Fibroblast of the aortic adventitia (primary cell): ENCODE measurements at places on chromosomes 12 and 14. TPM values are rescaled to one million over a fixed set of nuclear protein-coding genes. Genes with fewer than 3 reads are reported as not detected.

GRCh38 chr12:42706321-42706720 is 116.8 kb upstream of the PRICKLE1 start:
- no peak for DNase-seq

HEBP1 gene
- 14.4 and 35.3 TPM in 2 replicates for total RNA-seq

- no peak for DNase-seq
Measured at GRCh38 chr14:44309331-44309730, 197.8 kb downstream of the FSCB start.

MED6 gene
- total RNA-seq: 19.7 and 39.6 TPM in 2 replicates

- no peak for DNase-seq
Measured at GRCh38 chr12:66268562-66268961, 33.7 kb upstream of the HELB start.

RNFT2 gene
- total RNA-seq: 0.98 and 2.3 TPM in 2 replicates

GRCh38 chr12:40011775-40012129 is 94.1 kb downstream of the SLC2A13 start:
- DNase-seq: no peak

DNA sequence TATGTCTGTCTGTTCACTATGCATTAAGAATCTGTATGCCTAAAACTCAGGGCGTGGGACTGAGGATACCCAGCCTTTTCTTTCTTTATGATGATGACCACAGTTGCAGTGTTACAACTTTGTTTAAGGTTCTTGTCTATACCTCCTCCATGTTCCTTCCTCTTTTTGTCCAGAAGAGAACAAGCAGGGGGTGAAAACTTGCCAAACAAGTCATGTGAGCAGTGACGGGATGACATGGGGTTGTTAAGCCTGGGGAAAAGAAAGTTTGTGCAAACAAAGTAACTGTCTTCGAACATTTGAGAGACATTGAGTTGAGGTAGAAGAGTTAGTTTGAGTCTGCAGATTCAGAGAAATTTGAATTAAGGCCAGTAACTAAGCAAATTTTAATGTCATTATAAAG is 505.5 kb downstream of the NPAS3 start:
- DNase-seq: no peak

INHBC gene
- not detected in 2 replicates for total RNA-seq

DNA sequence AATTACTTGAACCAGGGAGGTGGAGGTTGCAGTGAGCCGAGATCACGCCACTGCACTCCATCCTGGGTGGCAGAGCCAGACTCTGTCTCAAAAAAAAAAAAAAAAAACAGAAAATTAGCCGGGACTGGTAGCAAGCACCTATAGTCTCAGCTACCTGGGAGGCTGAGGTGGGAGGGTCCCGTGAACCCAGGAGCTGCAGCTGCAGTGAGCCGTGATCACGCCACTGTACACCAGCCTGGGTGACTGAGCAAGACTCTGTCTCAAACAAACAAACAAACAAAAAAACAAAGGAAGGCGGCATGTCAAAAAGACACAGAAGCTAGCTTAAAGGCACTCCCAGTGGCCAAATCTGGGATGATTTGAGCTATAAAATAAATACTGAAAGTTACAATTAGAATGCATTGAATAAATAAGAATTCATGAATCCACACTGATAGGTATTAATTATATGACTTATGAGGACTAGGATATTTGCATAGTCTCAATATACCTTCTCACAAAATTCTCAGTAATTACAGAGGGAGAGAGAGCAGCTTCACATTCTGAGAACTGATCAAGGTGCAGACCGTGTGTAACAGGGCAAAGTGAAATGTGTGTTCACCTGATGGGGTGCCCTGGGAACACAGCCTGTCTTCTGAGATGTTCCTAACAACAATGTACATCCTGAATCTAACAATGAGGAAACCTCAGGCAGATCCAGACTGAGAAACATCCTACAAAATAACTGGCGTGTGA is 42.7 kb upstream of the GPR132 start:
- DNase-seq: no peak
